ENCODE measurements at places on chromosomes 12 and 14. TPM values are rescaled to one million over a fixed set of nuclear protein-coding genes. Genes with fewer than 3 reads are reported as not detected.

Gene MIPOL1
- 8.6 TPM for total RNA-seq

Gene NOPCHAP1
- total RNA-seq = 12.2 TPM

Gene FZD10
- total RNA-seq = not detected

Gene FGF23
- not detected for total RNA-seq

Gene EMC9
- 12.3 TPM for total RNA-seq

Gene GDF3
- not detected for total RNA-seq

Gene SLC7A7
- total RNA-seq = 6.3 TPM

Gene TEAD4
- total RNA-seq = 7.4 TPM

Gene ADCK1
- total RNA-seq = 5.4 TPM

Gene BORCS5
- total RNA-seq = 15.7 TPM

Gene SERPINA9
- total RNA-seq = not detected

Gene RFLNA
- 0.26 TPM for total RNA-seq

Gene RNASE7
- total RNA-seq = not detected

Gene SYNE2
- total RNA-seq = 10.3 TPM

Gene SMIM41
- total RNA-seq = 2.0 TPM
